ENCODE measurements at places on chromosomes 1 and 21. TPM values are rescaled to one million over a fixed set of nuclear protein-coding genes. Genes with fewer than 3 reads are reported as not detected.

DNA sequence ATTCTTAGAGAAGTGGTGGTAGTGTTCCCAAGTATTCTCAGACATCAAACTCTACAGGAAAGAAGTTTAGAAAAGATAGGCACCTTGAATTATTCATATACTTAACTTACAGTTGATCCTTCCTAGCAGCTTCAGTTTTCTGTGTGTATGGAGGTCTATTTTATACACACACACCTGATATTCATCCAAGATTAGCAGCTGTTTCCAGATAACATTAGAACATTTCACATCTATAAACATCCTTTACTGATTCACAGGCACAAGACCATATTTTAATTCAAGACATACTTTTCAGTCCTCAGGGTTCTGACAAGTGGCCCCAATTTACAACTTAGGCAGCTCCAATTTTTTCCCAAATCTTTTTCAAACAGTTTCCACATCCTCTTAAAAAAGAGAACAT is 287.8 kb upstream of the USP25 start:
- DNase-seq = no peak

- no peak for DNase-seq
Observed at GRCh38 chr1:78322928-78323680, 167.7 kb upstream of the PTGFR start.

GRCh38 chr1:14014929-14015328 is 314.9 kb downstream of the PRDM2 start:
- no peak for DNase-seq

GRCh38 chr1:158053276-158053675 is 59.8 kb downstream of the KIRREL1 start:
- no peak for DNase-seq

GRCh38 chr1:8389958-8390535 is 72.1 kb downstream of the SLC45A1 start:
- no peak for DNase-seq

GRCh38 chr1:44924835-44925464 is 61.4 kb downstream of the EIF2B3 start:
- DNase-seq = no peak

GRCh38 chr1:108583757-108584427 is 24.0 kb downstream of the EEIG2 start:
- no peak for DNase-seq

DNA sequence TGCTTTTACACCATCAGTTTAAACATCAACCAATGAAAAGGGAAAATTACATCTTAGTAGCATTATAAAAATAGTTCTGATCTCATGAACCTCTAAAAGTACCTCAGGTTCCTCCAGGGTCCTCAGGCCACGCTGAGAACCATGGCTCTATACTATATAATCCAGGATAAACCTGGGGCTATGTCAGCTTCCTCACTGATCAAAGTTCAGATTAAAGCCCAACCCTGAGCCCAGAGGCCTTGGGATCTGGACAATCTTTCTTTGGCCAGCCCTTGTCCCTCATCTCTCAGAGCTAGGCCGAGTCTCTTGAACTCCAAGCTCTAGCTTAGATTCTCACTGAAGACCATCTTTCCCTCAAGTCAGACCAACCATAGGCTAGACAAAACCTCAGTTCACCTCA is 168.3 kb downstream of the PLPP3 start:
- no peak for DNase-seq

- no peak for DNase-seq
Observed at GRCh38 chr1:61724506-61724812, 482 bp downstream of the TM2D1 start.

- DNase-seq = no peak
Observed at GRCh38 chr1:210655511-210655910, 326.8 kb downstream of the HHAT start.

DNA sequence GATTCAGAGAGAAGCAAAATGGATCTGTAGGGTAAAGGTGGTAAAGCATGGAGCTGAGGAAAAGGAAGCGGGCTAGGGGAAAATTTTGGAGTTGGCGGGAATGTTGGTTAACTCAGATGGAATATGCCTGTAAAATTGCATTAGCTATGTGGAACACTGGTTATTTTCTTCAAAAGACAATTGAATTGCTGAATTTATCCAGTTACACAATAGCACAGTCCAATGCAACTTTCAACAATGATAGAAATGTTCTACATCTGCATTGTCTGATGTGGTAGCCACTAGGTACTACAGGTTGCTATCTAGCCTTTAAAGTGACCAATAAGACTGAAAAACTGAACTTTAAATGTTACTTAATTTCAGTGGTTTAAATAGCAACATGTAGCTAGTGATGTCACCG is 315.2 kb downstream of the ASTN1 start:
- no peak for DNase-seq

GRCh38 chr1:43255438-43256210 is 14.2 kb upstream of the TMEM125 start:
- DNase-seq = no peak

DNA sequence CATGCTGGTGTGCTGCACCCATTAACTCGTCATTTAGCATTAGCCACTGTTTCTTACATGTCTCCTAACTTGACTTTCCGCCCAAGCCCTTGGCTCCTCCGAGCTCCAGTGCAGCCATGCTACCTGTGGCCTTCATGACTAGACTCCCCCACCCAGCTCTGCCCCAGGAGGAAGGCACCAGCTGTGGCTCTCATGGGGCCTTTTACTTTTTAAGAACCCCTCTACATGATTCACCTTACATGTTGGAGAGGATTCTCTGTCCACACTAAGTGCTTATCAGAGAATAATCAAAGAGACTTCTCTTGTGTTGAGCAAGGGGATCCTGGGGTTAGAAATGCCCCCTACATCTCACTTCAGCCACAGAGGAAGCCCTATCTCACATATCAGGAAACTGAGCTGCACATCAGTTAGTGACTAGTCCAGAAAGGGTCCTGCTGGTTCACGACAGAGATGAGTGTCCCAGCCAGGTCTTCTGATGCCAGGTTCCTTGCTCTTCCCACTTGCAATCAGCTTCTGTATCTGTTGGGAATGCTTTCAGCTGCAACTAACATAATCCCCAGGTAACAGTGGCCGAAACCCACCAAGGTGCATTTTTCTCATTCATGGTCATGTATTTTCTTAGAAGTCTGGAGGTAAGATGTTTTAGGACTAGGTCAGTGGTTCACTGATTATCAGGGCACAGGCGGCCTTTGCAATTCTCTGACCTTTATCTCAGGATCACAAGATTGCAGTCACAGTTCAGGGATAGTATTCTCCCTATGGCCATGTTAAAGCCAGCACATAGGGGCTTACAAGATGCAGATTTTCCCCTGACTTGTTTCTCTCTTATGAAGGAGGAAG is 45.9 kb downstream of the KLHDC7A start:
- DNase-seq = no peak

GRCh38 chr1:7299329-7299799 is 471.7 kb upstream of the VAMP3 start:
- peak; percentile 50 for DNase-seq

GRCh38 chr1:159071970-159072582 is 4.5 kb downstream of the AIM2 start:
- no peak for DNase-seq

DNA sequence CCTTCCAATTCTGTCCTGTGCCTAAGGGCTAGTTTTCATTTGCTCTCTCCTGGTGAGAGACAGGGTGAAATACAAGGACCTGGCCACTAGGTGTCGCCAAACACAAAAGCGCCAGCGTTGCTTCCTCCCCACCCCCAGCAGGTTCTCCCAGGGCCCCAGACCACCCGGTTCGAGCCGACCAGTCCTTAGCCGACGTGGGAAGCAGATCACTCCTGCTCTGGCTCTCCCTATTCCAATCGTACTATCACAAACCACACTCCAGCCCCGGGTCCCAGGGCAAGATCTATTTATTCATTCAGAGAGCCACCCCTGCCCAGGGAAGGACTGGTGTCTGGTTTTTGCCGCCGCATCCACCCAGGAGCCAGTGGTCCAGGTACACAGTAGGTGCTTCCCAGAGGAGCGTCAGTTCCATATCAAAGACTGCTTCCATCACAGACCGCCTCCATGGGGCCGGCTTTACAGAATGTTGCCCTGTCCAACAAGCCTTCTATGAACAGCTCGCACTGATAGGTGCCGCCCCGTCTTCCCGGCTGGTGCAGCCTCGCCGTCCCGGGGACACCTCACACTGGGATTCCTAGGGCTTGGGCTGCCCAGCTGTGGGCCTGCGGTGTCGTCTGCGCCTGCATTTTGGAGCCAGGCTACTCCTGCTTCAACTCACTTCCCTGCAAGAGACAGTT is 35.0 kb downstream of the CTNNBIP1 start:
- DNase-seq = peak; percentile 61

GRCh38 chr1:190474650-190475211 is 2.9 kb downstream of the BRINP3 start:
- DNase-seq = no peak

- no peak for DNase-seq
Observed at GRCh38 chr1:205767248-205767647, 8.0 kb downstream of the RAB29 start.

GRCh38 chr1:18955131-18955440 is 1.4 kb downstream of the IFFO2 start:
- DNase-seq = no peak

- DNase-seq = no peak
Observed at GRCh38 chr21:28671549-28672195, 321.0 kb downstream of the LTN1 start.

DNA sequence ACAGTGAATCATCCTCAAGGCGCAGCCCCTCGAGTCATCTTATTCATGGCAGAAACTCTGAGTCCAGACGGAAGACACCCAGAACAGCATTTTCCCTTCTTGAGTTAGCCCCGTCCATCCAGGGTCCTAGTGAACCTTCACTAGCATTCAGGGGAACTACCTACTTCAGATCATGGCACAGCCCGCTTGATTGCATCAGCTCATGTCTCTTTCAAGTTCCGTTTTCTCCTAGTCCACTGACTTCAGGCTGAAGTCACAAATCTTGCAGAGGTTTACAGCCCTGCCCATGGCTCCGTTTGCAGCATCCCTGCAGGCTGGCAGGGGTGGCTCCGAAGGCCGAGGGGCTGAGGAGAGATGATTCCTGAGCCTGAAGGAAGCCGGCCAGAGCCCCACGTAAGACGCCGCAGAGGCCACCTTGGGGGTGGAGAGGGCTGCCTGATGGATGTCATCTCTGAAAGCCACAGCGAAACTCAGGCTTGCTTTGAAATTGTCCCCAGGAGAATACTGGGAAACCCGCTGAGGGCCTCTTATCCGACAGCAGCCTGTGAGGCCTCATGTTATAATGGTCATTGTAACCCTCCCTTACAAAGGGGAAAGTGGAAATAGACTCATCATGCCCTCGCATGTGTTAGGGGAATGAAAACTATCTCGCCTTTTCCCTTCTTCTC is 310.2 kb upstream of the AJAP1 start:
- DNase-seq = no peak

GRCh38 chr1:184595596-184595995 is 159.1 kb downstream of the EDEM3 start:
- no peak for DNase-seq

DNA sequence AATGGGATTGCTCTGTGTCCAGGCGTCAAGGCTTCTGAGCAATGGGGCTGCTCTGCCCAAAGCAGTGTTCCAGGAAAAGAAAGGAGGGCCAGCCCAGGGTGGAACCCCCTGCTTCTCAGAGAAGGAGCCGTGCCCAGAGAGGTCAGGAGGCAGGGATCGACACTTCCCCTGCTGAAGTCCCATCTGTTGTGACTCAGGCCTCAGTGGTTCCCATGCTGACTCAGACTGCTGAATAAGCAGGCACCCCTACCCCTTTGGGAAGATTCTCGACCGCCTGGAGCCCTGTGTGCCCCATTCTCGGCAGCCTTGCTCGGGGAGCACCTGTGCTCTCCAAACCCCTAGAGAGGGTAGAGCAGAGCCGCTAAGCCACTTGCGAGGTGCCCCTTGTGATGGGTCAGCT is 23.9 kb downstream of the PKP1 start:
- DNase-seq = no peak

- DNase-seq = peak; percentile 100
Observed at GRCh38 chr1:31815752-31816500, at the start of gene SPOCD1. SPOCD1 (minus strand) TSS chr1:31816022; CDS start chr1:31815333, 689 bp downstream.

- DNase-seq = peak; percentile 50
Observed at GRCh38 chr1:72623299-72623708, 341.0 kb upstream of the NEGR1 start.

DNA sequence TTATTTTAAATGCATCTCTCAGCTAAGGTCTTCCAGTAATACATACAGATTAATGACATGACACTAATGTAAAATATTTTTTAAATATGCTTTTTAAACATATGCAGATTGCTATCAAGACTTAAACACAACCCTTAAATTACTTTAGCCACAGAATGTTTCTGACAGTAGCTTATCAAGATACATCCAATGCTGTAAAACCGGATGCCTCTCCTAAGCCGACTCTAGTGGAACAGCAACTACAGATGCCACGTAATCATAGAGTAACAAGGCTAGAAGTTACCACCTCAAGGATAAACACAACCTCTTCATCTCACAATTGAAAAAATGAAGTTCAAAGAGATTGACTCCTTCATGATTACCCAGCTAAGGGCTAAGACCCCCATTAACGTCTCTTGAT is 68.4 kb downstream of the ZZZ3 start:
- no peak for DNase-seq

- no peak for DNase-seq
Observed at GRCh38 chr1:55716610-55717009, 501.4 kb upstream of the USP24 start.

DNA sequence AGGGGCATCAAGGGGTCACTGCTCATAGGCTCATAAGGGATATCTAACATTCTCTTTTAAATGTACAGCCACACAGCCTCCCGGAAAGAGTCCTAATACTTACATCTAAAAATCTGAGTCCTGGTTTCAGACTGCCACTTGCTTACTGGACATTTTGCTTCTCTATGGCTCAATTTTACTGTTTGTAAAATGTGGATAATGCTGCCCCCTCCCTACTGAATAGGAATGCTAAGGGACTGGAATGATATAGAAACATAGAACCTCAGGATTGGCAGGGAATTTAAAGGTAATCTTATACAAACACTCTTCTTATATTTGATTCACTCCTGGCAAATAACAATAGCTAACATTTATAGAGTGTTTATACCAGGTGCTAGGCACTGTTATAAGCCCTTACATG is 910 bp upstream of the TNR start:
- no peak for DNase-seq

- DNase-seq = no peak
Observed at GRCh38 chr1:174352883-174353608, 94.7 kb upstream of the GPR52 start.

- no peak for DNase-seq
Observed at GRCh38 chr1:207645635-207646081, 725 bp downstream of the CR1L start.

The XCL1 gene
- total RNA-seq = 0.63 TPM

The USF1 gene
- total RNA-seq = 68.9 TPM

The ILDR2 gene
- 1.5 TPM for total RNA-seq

The ANKRD65 gene
- total RNA-seq = 2.2 TPM

The PALMD gene
- not detected for total RNA-seq

The PLCH2 gene
- 0.19 TPM for total RNA-seq

The SPRR4 gene
- not detected for total RNA-seq

The CCT8 gene
- total RNA-seq = 319 TPM

The NFASC gene
- 15.2 TPM for total RNA-seq

The PLPP3 gene
- 30.6 TPM for total RNA-seq

The TNN gene
- total RNA-seq = 0.31 TPM

The PAPPA2 gene
- total RNA-seq = 0.88 TPM

The SLC6A17 gene
- total RNA-seq = 0.28 TPM

The KRTAP12-2 gene
- total RNA-seq = not detected

The CD101 gene
- total RNA-seq = 1.1 TPM
